ENCODE measurements at places on chromosomes 13 and 19.

- no peak for DNase-seq
Measured at GRCh38 chr13:100305398-100305797, 216.5 kb downstream of the PCCA start.

- no peak for DNase-seq
Measured at GRCh38 chr19:1116726-1117581, 13.2 kb downstream of the GPX4 start.

DNA sequence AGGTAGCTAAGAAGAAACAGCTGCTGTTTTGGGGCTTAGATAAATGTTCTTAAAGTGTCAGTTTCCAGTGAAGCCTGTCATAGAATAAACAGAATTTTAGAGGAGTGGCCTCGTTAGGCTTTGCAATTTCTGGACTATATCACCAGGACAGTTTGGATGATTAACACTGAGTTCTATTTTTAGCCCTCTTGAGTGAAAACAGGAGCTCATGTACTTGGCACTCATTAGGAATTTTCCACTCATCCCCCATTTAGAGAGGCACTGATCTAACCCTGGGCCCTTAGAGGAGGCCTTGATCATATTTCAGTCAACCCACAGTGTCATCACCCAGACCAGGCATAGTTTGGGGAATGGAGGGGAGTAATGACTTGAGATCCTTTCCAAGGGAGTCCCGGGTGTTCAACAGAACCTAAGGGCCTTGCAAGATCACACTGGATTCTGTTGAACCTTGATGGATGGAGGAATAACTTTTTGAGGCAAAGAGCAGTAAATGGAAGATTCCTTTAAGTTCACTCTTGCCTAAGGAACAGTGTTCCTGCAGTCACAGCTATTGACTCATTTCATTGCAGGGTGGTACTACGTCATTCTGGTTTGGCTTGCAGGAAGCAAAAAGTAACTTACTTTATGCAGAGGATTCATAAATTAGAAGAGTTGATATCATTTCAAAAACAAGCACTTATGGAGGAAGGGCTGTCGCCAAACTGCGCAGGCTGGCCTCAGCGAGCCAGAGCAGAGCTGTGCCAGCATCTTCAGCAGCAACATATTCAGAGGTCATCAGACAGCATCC lies 160.2 kb downstream of the SLC7A1 start:
- peak; percentile 96 for DNase-seq

DNA sequence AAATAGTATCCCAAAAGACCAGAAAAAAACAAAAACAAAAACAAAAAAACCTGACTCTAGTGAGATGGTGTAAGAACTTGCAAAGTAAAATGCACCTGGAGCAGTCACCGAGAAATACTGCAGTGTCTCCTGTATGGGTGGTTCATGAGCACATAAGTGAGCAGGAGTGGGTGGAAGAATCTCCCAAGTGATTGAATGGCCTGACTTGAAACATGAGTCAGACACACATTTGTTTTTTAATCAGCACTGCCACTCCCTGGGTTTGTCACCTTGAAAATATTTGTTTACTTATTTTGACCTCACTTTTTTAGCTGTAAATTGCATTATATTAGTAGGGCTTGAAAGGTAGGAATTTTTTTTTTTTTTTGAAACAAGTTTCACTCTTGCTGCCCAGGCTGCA lies 2.0 kb downstream of the ZNF431 start:
- DNase-seq, result no peak

Measured in EH (cell line).